ENCODE measurements at places on chromosomes 3 and 15. TPM values are rescaled to one million over a fixed set of nuclear protein-coding genes. Genes with fewer than 3 reads are reported as not detected.

The PCSK6 gene
- total RNA-seq, result 0.72 TPM

DNA sequence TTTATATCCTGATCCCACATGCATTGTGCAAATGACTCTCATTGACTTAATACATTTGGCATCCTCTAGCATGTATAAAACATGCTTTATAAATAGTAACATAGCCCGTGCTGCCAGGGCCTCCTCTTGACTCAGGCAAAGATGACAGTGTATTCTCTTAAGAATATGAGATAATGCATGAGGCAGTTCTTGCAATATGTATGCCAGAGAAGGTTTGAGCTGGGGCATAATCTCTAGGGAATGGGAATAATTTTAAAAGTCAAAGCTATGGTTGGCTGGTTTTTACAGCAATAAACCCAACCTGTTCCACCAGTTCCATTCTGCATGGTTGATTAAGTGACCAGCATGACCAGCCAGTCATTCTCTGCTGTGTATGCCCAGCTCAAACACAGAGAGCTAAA is 179.0 kb upstream of the PFN2 start:
- DNase-seq, result peak; percentile 88

DNA sequence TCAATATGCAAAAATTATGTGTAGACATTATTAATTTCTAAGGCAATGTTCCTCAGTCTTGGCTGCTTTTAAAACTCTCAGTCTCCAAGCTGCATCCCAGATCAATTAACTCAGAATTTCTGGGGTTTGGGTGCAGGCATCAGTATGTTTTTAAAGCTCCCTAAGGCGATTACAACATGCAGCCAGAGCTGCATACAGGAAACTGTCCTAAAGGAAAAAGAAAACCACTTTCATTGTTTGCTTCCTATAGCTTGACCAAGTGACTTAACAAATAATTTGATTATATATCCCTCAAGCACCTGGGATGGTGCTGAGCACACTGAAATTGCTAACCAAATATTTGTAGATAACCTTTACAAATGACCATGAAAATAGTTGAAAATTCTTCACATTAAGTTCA is 194.7 kb downstream of the DTWD1 start:
- DNase-seq, result no peak

DNA sequence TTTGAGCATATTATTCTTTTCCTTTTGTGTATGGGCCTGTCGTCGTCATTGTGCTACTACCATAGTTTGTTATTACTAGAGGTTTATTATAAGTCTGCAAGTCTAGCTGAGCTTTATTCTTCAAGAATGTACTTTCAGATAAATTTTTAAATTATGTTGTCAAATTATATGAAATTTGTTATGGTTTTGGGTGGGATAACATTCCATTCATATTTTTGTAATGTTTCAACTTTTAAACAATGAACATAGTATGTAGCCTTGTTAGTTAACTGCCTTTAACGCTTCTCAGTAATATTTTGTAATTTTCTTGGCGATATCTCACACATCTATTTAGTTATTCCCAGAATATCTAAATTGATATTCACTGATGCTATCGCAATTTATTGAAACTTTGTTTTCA is 41.6 kb upstream of the GOLGA8B start:
- no peak for DNase-seq

GRCh38 chr15:67760901-67761300 is 64.4 kb upstream of the SKOR1 start:
- no peak for DNase-seq

GRCh38 chr3:45003859-45004258 is 22.2 kb upstream of the CLEC3B start:
- DNase-seq, result no peak

The MCTP2 gene
- 16.3 TPM for total RNA-seq

- peak; percentile 49 for DNase-seq
Measured at GRCh38 chr3:194779729-194780224, 94.1 kb downstream of the FAM43A start.

The IGSF10 gene
- total RNA-seq, result 2.7 TPM

GRCh38 chr3:158802409-158803268 is 785 bp downstream of the MFSD1 start:
- DNase-seq, result no peak

The ZPLD1 gene
- under 0.01 TPM for total RNA-seq

The TTLL13 gene
- under 0.01 TPM for total RNA-seq

GRCh38 chr3:15294929-15295328 is 37.5 kb downstream of the SH3BP5 start:
- DNase-seq, result no peak

The FMN1 gene
- 9.0 TPM for total RNA-seq

The DAG1 gene
- 55.4 TPM for total RNA-seq

GRCh38 chr3:65531499-65531898 is 507.2 kb downstream of the MAGI1 start:
- DNase-seq, result no peak

DNA sequence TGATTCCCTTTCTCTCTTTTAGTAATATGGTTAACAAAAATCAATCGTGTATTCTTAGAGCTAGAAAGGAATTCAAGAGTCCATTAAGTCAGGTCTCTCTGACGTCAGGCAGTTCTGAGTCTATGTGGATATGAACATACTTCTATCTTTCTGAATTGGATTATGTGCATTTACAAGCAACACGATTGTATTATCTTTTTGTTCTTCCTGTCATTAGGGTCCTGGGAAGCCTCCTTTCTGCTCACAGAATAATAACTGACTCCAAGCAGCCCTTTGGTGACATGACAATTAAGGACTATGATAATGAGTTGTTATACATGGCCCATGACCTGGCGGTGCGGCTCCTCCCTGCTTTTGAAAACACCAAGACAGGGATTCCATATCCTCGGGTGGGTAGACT is 14.0 kb downstream of the EDEM1 start:
- no peak for DNase-seq

DNA sequence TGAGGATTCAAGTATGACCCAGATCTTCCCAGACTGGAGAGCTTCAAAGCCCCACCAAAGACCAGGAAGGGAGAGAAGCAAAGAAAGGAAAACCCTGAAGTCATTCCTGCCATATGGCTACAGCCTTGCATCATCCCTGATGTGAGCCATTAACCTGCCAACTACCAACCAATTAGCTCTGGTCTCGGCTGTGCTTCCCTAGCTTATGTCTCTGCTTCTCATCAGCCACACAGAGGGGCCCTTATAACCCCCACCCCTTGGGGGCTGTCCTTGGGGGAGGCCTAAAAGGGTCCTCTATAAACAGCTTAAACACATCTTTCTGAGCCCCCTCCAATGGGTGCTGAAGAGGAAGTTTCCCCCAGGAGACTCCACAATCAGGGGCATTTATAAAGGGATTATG is 52.8 kb downstream of the NOX5 start:
- DNase-seq, result no peak

GRCh38 chr3:152969557-152970300 is 134.8 kb downstream of the P2RY1 start:
- no peak for DNase-seq

DNA sequence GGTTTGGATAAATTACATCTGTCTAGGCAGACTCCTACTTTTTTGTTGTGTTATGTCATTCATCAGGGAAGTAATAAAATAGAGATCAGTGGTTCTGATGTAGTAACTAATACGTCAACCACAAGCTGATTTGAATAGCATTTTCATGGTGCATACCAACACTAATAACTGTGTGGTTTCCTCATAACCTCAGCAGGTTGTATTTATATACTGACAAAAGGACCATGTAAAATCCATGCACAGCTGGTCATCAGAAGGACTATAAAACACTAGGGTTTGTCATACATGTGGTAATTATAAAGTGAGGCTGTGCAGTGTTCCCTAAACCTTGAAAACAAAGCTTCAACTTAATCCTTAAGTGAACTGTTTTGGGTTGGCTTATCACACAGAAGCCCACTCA is 216.8 kb upstream of the RBMS3 start:
- DNase-seq, result no peak

GRCh38 chr3:37582086-37582485 is 279.6 kb upstream of the CTDSPL start:
- DNase-seq, result no peak

GRCh38 chr3:169774186-169774585 is 990 bp downstream of the MYNN start:
- no peak for DNase-seq

GRCh38 chr3:151276687-151277042 is 1.7 kb downstream of the P2RY14 start:
- no peak for DNase-seq

GRCh38 chr15:62730825-62731224 is 311.7 kb upstream of the TPM1 start:
- no peak for DNase-seq

DNA sequence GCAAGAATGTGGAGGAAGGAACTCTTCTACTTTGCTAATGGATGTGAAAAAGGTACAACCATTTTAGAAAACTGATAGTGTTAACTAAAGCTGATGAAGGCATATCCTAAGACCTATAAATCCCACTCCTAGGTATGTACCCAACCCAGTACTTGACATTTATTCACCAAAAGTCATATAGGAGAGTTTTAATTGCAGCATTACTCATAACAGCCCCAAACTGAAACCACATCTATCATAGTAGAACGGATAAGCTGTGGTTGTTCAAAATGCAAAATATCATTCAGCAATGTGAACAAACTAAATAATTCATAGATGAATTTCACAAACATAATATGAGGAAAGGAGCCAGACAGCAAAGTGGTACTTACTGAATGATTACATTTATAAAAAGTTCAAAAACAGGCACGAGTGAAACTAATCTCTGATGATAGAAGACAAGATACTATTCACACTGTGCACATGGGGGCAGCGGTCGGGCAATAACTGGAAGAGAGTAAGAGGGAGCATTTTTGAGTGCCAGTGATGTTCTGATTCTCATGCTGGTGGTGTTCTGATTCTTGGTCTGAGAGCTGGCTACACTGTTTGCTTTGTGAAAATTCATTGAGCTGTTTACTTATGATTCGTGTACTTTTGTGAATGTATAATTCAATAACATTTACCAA is 34.3 kb downstream of the GOLIM4 start:
- DNase-seq, result peak; percentile 43

The LXN gene
- 114 TPM for total RNA-seq

GRCh38 chr3:194323785-194324735 is 27.1 kb downstream of the CPN2 start:
- peak; percentile 91 for DNase-seq
